GM04504 (cell line): ENCODE measurements at places on chromosomes 1 and 21.

- DNase-seq, result no peak
Measured at GRCh38 chr1:87144316-87144895, 184.3 kb upstream of the LMO4 start.

- no peak for DNase-seq
Measured at GRCh38 chr1:200493344-200493743, 83.5 kb upstream of the ZNF281 start.

DNA sequence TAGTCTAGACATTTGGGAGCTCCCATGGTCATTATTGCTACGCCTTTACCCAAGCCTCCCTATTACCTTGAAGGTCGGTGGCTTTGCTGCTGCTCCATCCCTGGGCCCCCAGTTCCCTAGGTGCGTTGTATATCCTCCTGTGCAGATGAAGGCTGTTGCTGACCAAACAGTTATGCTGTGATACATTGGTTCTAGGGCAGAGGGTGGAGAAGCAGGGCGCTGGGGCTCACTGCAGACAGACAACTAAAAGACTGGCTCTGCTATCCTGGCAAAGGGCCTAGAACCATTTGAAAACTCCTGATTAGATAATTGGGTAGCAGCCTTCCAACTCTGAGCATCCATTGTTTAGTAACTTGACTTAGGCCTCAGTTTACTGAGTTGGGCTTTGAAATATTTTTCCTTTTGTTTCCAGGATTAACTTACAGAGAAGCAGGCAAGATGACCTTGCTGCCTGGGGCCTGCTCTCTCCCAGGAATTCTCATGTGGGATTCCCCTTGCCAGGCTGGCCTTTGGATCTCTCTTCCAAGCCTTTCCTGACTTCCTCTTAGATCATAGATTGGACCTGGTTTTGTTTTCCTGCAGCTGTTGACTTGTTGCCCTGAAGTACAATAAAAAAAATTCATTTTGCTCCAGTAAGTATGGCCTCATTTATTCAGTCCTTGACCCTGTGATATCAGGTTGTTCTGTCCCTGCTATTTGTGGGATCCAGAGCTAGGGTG, 15.5 kb downstream of the CHI3L2 start:
- DNase-seq, result no peak

- no peak for DNase-seq
Measured at GRCh38 chr1:112251766-112252506, 144.1 kb upstream of the CTTNBP2NL start.

DNA sequence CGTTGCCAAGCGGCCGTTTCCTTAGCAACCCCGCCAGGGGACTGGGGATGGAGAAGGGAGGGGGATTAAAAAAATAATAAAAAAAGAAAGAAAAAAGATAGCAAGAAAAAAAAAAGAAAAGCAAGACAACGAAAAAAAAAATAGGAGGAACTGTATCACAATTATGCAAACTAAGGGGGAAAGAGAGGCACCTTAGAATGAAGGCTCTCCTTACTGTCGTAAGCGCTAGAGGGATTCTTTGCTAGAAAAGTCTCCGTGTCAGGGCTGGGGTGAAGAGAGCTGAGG, 625 bp upstream of the NEGR1 start:
- no peak for DNase-seq

GRCh38 chr1:162310337-162310736, 66.3 kb downstream of the SPATA46 start:
- no peak for DNase-seq

- no peak for DNase-seq
Measured at GRCh38 chr1:44000122-44000665, 8.8 kb downstream of the CCDC24 start.
